ENCODE measurements at places on chromosomes 16 and 17. TPM values are rescaled to one million over a fixed set of nuclear protein-coding genes. Genes with fewer than 3 reads are reported as not detected.

GRCh38 chr17:8121681-8122421 is 2.1 kb downstream of the HES7 start:
- peak; percentile 86 for DNase-seq

- DNase-seq: no peak
Observed at GRCh38 chr16:85301231-85301630, 189.0 kb upstream of the CIBAR2 start.

CSH1 gene
- total RNA-seq: not detected

WFDC1 gene
- total RNA-seq: 93.6 TPM

EME1 gene
- 0.62 TPM for total RNA-seq

SRL gene
- 4.6 TPM for total RNA-seq

DNA sequence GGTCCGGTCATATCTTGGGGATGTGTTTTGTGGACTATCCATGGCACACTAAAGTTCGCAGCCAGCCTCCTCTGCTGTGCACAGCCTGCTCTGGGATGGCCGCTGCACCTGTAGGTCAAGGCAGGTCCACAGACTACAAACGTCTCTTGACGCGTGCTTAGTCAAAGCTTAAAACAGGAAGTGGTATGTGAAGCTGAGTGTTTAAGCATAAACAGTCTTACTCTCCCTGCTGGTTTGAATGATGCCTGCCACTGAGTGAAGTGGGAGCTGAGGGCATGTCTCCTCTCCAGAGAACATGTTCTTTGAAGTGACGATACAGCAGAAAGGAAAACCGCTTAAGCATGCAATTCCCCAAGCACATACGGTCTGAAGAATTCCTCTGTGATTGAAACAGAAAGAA is 365.6 kb downstream of the SLC39A11 start:
- peak; percentile 40 for DNase-seq

- no peak for DNase-seq
Observed at GRCh38 chr17:31697838-31698237, 161.2 kb downstream of the COPRS start.

GRCh38 chr17:12098568-12098967 is 77.9 kb downstream of the MAP2K4 start:
- DNase-seq: no peak

SRCAP gene
- 44.9 TPM for total RNA-seq

GRCh38 chr16:29811170-29811895 is 660 bp upstream of the PRRT2 start:
- peak; percentile 98 for DNase-seq

GRCh38 chr17:79933863-79934652 is 94.8 kb upstream of the CBX4 start:
- DNase-seq: no peak

SCARF1 gene
- total RNA-seq: 13.0 TPM

DNA sequence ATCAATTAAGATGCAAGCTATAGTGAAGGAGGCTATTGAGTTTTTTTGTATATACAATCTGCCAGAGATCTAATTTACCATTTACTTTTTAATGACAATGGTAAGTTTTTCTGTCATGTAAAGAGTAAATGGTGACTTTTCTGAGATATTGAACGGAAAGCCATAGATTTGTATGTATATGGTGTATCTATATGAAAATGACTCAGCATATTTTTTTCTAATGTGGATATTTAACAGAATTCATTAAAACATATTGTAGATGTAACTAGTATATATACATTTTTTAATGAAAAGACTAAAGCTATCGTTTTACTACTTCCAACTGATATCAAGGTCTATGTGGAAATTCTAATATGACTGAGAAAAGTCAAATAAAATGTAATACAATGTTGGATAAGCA is 34.1 kb downstream of the CNTNAP4 start:
- DNase-seq: no peak

- DNase-seq: peak; percentile 28
Observed at GRCh38 chr17:19357761-19358160, 4.8 kb downstream of the B9D1 start.

DNA sequence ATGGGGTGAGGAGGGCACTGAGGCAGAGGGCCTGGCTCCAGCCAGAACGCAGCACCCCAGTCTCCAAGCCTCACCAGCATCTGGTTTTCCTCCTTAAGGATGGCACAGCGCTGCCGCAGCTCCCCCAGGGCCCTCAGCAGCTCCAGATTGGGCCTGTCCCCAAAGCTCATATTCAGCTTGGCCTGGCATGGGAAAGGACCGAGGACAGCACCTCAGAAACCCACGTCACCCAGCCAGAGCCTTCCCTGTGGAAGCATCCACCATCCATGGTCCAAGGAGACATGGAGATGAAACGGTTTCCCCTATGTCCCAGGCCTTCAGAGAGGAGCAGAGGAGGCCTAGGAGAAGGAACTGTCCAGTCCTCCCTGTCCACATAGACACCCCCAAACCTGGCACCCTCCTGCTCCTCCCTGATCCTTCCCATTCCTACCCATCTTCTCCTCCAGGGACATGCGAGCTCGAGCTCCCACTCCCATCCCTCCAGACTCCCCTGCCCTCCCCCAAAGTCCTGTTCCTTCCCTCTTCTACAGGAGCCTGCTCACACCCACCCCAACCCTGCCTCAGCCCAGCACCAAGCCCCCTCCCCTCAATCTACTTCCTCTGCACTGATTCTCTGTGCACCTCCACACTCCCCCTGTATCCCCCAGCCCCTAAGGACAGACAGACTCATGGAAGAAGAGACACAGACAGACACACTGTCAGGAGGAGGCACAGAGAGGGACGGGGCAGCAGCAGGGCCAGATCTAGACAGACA is 1.8 kb downstream of the TSPOAP1 start:
- DNase-seq: peak; percentile 58

GRCh38 chr17:27945333-27945616 is 52.1 kb upstream of the LYRM9 start:
- DNase-seq: no peak

KIF18B gene
- 0.65 TPM for total RNA-seq

DNA sequence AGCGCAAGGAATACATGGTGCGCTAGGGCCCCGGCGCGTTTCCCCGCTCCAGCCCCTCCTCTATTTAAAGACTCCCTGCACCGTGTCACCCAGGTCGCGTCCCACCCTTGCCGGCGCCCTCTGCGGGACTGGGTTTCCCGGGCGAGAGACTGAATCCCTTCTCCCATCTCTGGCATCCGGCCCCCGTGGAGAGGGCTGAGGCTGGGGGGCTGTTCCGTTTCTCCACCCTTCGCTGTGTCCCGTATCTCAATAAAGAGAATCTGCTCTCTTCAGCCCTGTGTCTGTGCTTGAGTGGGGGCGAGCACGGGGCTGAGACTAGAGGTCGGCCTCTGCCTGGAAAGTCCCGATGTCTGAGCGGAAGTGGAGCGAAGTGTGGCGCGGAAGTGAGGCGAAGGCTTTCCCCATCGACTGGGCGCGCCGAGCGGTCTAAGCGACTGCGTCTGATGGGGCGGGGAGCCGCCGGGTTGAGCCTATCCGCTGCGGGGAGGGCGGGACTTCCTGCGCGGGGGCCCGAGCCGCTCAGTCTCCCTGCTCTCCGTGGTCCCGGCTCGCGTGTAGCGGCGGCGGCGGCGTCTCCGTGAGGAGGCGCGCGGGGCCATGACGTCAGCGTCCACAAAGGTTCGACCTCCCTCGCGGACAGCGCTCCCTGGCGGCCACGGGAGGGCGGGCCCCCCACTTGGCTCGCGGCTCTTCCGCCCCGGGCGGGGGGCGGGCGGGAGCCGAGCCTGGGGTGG is 2.0 kb downstream of the RNASEK start:
- peak; percentile 100 for DNase-seq

KRT39 gene
- total RNA-seq: not detected

DNA sequence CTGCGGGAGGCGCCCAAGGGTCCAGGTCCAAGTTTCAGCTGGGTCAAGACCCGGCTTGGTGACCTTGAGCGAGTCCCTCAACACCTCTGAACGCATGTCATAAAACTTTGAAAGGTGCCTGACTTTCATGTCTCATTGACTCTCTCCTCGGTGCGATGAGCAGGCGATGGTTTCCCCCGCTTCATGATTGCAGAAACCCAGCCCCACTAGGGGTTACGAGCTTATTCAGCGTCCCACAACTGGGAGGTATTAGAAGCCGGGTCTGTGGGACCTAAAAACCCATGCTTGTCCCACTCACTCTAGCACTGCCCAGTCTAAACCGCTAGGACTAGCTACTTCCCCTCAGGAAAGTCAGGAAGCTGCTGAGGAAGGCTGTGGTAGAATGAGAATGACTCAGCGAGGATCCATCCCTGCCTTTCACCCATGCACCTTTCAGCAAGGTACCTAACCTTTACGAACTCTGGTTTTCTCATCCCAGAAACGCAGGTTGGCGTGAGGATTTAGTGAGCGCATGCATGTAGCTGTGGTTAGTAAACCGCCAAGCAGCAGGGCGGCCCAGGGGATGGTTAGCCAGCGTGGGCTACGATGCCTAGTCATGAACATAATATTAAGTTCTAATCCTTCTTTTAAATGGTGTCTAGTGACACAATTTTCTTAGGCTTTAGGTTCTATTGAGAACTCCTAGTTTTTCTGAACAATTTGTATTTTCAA is 26.2 kb upstream of the RFFL start:
- no peak for DNase-seq

LPO gene
- total RNA-seq: not detected

CNTNAP4 gene
- total RNA-seq: not detected
